GM04504 (cell line): ENCODE measurements at places on chromosomes 5 and 9.

- no peak for DNase-seq
These were observed 3.5 kb upstream of the WDR5 start for GRCh38 chr9:134132208-134132870.

DNA sequence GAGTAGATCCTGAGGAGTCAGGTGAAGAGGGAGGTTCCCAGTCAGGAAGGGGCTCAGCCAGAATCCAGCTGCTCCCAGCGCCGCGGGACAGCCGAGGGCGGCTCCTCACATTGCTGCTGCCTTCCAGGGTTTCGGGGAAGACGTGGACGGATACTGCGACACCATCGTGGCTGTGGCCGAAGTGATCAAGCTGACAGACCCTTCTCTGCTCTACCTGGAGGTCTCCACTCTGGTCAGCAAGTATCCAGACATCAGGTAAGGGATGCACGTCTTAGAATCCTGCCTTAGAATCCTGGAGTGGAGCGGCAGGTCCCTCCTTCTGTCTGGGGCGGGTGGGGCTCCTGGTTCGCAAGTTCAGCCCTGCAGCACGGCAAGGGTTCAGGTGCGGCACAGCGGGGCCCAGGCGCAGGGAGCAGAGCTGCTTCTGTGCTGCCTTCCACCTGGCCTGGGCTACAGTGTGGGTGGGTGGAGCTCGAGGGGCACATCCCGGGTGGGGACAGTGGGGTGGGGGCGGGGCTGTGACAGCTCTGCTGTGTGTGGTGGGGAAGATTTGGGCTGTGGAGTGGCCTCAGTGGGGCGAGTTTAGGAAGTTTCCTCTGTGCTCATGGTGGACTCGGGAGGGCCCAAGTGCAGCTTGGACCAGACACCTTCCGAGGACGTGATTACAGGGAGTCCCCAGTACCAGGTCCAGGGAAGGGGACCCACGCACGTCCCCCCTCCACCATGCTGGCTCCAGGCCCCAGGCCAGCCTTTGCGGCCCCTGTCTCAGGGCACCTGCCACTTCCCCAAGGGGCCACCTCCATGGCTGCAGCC is 22.8 kb downstream of the EXOC3 start:
- no peak for DNase-seq

DNA sequence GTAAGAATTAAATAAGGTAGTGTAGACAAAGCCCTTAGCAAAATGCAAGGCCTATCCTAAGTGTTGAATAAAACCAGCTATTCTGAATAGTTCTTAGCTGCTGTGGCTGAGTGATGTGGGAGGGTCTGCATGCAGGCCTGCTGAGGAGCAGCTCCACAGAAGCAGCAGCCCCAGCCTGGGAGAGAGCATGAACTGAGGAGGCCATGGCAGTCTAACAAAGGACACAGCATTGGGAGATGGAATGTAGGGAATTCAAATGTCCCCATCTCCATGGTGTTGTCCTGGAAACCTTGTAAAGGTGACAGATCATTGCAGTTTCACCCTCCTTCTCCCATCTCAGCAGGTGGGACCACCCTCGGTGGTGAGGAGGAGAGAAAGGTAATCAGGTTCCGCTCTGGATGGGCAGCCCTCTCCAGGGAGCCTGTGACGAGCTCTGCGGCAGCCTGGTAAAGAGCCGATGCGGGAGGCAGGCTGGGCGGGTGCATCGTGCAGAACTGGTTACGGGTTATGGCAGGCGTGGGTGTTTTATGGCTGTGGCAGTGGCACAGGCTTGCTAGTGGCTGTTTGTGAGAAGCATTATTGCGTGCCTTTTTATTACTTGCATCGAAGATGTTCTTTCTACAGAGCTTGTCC is 199.9 kb upstream of the GLRA1 start:
- no peak for DNase-seq

DNA sequence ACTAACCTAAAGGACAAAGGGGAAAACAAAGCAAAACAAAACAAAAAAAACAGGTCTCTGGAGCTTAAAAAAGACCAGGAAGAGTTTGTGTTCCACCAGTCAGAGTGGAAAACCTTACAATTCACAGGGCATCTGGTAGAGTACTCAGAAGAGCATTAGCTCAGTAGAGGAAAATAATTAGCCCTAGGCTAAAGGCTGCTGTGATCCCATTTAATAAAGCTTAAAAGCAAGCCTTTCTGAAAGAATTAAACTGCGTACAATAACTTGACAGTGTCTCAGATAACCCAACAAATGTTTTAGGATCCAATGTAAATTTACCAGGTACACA is 7.3 kb downstream of the ECM2 start:
- no peak for DNase-seq

- no peak for DNase-seq
These were observed 56.6 kb upstream of the MOCS2 start for GRCh38 chr5:53166183-53166495.

- DNase-seq: no peak
These were observed 5.5 kb downstream of the ANGPTL2 start for GRCh38 chr9:127116957-127117356.

GRCh38 chr5:151779531-151780125 is 7.9 kb downstream of the G3BP1 start:
- DNase-seq: no peak

DNA sequence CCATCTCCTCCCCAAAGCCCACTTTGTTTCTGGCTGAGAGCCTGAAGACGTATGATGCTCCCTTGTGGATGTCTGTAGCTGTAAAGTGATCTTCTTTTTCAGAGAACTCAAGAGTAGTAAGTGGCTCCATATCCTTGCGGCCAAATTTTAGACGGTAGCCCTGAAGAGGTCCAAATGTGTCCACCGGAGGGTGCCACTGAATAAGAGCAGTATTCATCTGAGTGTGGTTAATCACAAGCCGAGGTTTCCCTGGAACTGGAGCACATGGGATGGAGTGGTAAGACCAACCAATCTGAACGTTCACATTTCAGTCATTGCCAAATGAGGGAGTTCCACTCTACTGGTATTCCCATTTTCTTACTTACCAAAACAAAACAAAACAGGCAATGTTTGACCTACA is 686.5 kb upstream of the DMAC1 start:
- no peak for DNase-seq

GRCh38 chr9:7370988-7371387 is 428.6 kb downstream of the DMAC1 start:
- no peak for DNase-seq

DNA sequence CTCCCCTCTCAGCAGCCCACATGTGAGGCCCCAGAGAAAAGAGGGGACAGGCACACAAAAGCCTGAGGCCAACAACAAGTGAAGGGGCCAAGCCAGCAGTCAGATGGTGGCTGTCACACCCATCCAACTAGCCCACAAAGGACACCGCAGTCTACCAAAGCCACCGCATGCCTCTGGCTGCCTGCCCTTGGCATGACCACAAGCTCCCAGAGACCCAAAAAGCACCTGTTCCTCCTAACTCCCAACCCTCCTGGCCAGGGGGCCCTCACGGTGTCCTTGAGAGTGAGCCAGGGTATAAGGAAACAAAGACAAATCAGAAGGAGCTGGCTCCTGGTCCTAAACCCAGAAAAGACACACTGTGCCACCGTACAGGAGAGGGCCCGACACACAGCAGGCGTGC is 77.8 kb upstream of the LRRTM2 start:
- DNase-seq: no peak

- no peak for DNase-seq
These were observed 125.2 kb downstream of the CETN3 start for GRCh38 chr5:90284375-90284774.

DNA sequence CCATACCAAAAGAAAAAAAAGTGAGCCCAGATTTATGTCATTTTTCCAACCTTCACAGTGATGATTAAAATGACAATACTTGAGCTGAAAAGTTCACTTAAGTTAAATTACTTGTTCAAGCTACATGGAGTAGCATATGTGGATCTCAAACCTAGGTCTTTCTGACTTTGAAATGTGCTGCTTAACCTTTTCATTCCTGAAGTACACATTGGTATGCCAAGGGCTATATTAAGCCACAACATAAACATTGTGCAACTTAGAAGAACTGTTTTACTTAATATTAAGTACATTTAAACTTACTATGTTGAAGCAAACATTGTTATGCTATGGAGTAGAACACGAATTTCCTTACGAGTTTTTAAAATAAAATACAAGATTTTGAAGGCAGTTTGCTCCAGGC is 105.0 kb downstream of the GIN1 start:
- DNase-seq: no peak

DNA sequence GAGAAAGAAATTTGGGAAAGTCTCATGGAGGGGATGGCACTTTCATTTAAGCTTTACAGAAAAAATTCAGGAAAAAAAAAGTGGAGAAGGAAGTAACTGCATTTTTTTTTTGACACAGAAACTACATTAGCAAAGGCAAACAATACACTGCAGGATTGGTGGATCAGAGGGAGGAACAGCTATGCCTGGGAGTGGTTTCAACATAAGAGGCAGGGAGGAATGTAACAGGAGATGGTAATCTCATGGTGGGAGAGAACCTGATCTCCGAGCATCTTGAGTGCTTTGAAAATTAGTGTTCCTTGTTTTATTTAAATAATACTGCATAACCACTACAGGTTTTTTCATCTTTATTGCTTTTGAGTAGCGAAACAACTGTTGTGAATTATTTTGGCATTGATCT is 249.4 kb downstream of the FAM170A start:
- DNase-seq: no peak

- DNase-seq: no peak
These were observed 11.3 kb upstream of the ANKH start for GRCh38 chr5:14882658-14883580.

GRCh38 chr5:32229586-32229985 is 55.5 kb upstream of the GOLPH3 start:
- DNase-seq: no peak

GRCh38 chr5:92581249-92581648 is 999.8 kb downstream of the NR2F1-AS1 start:
- DNase-seq: no peak

DNA sequence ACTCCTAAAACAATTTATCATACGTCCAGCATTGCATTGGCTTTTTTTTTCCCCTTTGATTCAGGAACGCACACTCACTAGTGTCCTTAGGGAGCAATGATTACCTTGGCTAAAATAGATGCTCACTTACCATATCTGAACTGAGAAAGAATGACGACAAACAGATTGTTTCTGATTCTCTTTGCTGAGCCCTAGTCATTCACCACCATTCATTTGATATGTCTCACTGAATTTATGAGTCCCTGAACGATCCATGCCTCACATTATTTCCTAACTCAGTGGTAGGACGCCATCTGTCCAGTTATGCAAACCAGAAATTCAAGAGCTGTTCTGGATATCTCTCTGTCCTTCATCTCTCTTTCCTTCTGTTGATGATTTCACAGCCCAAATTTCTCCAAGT is 39.3 kb upstream of the DAB2 start:
- DNase-seq: peak; percentile 68
